ENCODE measurements at places on chromosomes 5 and 9.

GRCh38 chr5:11357928-11358327, 546.3 kb downstream of the CTNND2 start:
- no peak for DNase-seq

DNA sequence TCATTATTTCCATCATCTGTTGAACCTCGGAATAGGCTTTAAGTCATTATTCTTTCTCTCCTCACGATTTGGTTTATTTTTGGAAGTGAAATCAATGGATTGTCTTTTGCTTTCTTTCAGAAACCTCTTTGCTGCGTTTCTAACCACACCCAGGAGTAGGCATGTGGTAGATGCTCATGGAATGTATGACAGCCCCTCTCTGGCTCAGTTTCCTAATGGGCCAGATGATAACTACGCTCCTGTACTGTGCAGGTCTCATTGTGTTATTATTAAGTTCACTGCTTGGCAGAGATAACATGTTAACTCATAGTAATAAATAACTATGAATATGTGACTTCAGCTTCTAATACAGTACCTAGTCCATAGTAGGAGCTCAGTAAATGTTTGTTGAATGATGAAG, 175.5 kb upstream of the KLF4 start:
- DNase-seq = no peak

DNA sequence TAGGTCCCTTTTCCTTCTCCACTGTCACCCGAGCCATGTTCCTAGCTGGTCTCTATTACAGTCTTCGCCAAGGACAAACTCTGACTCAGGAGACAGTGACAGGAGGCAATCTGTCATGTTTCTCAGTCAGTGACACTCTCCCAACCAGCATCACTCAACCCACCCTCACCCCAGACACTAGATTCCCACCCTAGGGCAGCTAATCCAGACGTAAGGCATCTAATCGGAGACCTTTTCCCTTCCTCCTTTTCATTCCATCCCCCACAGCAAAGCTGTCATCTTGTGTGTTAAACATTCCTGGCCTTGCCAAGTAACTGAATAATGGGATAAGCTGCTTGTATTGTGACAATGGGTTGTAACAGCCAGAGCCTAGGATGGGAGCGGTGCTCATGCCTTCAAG, 95.2 kb downstream of the SNX18 start:
- DNase-seq = no peak

- DNase-seq = no peak
Observed at GRCh38 chr5:20029266-20029665, 41.3 kb upstream of the CDH18 start.

GRCh38 chr5:3878267-3878666, 282.6 kb downstream of the IRX1 start:
- DNase-seq = no peak

GRCh38 chr5:68465934-68466551, 250.5 kb downstream of the PIK3R1 start:
- DNase-seq = no peak

- peak; percentile 74 for DNase-seq
Observed at GRCh38 chr5:176144508-176144907, 93.7 kb upstream of the SIMC1 start.

GRCh38 chr5:93610581-93611272, 27.7 kb downstream of the NR2F1 start:
- DNase-seq = no peak

DNA sequence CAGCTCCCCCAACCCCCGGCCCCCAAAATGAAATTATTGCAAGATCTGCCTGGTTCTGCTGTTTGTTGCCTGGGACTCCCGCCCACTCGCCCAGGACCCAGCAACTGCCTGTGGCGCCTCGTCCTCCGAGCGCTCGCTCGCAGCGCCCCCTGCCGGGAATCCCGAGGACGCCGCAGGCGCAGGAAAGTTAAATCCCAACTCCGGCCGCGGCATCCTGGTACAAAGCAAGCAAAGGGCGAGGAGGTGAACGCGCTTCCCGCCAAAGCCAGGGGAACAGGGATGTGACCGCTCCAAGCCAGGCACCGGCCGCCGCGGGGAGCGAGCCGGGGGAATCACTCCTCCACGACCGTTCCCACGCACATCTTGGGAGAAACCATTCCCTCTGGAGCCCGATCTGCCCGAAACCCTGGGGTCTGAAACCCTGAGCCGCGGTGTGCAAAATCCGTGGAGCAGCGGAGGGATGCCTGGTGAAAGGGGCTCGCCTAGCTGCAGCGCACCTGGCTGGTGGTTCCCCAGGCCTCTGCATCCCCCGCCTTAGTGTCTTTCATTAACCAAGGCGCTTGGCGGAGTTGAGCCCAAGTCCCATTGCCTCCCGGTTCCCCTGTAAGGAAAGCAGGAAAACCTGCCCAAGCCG, 1.3 kb downstream of the SEMA5A start:
- DNase-seq = peak; percentile 90

GRCh38 chr9:101119206-101119819, 90.8 kb downstream of the PLPPR1 start:
- peak; percentile 79 for DNase-seq

- DNase-seq = peak; percentile 6
Observed at GRCh38 chr5:150672237-150672883, 11.3 kb downstream of the MYOZ3 start.

DNA sequence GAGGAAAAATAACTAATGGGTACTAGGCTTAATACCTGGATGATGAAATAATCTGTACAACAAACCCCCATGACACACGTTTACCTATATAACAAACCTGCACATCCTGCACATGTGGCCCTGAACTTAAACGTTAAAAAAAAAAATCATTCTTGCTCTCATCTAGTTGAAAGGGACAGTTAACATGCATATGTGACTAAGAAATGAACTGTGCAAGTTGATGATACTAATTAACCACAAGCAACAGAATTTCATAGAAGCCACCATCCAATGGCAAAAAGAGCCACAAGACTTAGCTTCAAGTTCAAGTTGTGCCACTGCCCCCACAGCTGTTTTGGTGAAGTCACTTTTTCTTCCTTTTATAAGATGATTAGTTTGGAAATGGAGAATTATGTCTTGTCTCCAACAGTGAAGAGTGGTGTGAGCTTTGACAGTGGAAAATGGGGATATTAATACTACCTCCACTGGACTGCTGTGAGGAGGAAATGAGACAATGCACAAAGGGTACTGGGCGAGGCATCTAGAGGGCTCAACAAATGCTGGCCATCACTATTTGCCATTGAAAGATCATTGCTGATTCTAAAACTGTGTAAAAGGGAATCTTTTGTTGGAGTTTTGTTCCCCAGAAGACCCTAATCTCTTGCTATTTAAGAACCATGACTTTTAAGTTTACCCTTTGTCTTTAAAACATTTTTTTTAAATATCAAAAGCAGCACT, 202.1 kb downstream of the EBF1 start:
- DNase-seq = no peak

- no peak for DNase-seq
Observed at GRCh38 chr9:76215066-76215465, 179.2 kb downstream of the RFK start.

DNA sequence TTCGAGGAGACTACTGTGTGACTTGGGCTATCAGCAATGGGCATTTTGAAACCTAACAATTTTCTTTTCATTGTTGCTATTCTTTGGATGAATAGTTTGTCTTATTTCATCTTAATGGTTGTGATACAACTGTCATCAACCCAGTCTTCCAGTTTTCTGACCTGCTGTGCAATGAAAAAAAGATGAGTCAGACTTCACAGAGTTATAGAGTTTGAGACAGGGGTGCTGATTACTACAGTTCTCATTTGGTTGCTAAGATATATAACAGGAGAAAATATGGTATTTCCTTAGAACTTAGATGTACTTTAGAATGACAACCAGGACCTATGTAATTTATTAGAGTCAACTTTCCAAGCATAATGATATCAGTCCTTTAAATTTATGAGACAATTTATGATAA, 564.4 kb upstream of the NUDT12 start:
- no peak for DNase-seq

DNA sequence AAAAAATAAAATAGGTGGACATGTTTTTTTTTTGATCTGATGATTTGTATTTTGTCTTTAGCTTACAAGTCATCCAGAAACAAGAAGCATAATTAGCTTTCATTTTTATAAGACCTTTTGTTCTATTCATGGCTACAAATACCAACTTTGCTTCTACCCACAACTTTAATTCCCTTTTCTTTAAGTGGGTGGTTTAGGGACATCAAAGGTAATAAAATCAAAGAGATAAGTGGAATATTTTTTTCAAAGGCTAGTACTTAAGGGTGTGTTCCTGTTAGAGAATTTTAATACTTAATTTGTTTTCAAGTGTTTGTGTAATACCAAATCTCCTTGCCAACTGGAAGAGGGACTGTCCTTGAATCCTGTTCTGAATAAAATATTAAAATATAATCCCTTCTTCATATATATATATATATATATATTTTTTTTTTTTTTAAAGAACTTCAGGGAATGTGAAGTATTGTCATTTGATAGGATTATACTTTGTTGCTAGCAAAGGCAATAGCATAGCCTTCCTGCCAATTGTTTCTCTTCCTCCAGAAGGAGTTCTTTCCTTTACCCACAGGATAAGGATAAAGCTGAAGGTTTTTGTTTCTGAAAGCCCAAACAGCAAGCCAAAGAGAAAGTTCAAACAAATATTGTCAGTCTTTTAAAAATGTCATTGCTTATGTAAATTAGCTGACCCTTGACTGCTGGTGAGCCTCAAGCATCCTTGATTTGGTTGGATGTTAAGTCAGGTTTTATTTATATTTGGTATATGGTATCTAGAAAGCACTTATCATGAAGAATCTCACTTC, 108.9 kb downstream of the PAM start:
- DNase-seq = no peak

DNA sequence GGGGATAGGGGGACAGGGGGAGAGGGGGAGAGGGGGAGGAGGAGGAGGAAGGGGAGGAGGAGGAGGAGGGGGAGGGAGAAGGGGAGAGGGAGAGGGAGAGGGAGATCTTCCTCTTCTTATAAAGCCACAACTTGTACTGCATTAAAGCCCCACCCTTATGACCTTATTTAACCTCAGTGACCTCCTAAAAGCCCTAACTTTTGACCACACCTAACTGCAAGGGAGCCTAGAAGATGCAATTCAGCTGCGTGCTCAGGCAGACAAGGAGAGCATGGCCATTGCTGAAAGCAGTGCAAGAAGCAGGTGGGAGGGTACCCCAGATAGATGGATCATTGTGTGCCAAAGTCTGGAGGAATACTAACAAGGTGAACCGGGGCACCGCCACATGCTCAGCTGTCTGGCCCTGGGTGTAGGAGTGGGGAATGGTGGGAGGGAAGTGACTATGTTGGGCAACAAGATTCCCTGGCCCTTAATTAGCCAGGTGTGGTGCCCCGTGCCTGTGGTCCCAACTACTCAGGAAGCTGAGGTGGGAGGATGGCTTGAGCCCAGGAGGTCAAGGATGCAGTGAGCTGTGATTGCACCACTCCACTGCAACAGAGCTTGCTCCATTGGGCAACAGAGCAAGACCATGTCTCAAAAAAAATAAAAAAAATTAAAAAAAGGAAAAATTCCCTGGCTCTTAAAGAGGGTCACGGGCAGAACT, 125.4 kb upstream of the BOD1 start:
- DNase-seq = no peak

DNA sequence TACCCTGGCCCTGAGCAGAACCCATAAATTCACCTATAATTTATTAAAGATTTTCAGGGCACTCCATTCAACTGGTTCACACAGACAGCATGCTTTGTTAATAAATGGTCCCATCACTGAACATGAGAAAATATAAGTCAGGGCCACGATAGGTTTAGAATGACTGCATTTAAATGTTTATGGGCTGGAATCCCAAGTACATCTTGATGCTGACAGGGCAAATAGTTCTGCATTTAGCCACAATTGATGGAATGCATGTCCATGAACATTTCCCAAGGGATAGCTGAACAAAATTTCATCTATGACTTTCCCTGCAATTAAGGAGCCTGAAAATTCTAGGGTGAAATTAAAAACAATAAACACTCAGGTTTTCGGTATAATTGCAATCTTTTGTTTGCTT, 124.5 kb downstream of the CAAP1 start:
- DNase-seq = no peak

DNA sequence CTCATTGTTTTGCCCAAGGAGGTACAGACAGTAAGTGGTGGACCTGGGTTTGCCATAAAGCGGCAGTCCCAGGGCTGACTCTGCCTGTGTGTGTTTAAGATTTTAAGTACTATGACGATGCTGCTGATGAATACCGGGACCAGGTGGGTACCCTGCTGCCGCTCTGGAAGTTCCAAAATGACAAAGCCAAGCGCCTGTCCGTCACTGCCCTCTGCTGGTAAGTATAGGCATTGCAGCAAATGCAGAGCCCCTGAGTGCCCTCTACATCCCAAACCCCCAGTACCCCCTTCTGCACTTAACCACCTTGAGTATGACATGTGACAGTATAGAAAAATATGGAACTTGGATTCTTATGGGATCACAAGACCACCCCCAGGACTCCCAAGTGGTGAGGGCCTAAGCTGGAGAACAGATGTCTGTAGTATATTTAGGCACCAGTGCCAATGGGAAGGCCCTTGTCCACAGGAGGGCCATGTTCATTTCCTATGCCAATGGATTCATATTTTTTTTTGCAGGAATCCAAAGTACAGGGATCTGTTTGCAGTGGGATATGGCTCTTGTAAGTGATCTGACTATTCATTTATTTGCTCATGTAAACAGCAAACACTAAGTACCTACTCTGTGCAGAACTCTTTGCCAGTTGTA, 22.0 kb downstream of the ENHO start:
- peak; percentile 64 for DNase-seq

DNA sequence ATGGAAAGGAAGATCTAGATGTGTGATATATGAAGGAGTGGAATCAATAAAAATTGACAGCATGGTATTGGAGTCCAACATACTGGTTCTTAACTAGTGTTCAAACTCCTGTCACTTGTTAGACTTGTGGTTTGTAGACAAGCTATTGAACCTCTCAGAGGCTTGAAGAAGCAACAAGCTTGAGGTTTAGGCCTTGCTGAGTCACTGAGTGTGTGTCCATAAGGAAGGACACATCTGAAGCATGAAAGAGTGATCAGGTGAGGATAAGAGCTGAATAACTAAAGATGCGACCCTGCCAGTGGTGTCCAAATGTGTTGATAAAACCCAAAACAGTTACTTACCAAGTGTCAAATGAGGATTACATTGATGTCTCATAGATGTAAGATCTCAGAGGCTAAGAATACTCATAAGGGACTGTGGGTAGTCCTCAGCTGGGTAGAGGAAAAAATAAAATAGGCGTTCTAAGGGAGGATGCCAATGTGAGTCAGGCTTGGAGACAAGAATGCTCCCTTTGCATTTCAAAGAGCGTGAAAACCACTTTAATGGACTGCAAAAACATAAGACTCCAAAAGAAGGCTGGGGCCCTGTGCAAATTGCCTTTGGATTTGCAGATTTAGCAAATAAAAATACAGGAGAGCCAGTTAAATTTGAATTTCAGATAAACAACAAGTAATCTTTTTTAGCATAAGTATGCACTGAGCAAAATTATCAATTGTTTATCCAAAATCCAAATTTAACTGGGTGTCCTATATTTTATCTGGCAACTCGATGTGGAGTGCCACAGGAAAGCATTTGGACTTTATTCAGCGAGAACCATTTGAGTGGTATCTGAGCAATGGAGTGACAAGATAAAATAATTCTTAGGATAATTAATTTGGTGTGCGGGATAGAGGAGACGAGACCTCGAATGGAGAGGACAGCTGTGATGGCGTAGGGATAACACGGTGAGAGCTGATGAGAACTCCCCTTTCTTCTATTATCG, 757.3 kb upstream of the WWC1 start:
- DNase-seq = no peak

Data from NCI-H345 (cell line).